Skeletal muscle cell (primary cell): ENCODE measurements at places on chromosomes 5 and 9.
A peak's percentile ranks its signal among the peaks of the same experiment; 100 is the strongest.

DNA sequence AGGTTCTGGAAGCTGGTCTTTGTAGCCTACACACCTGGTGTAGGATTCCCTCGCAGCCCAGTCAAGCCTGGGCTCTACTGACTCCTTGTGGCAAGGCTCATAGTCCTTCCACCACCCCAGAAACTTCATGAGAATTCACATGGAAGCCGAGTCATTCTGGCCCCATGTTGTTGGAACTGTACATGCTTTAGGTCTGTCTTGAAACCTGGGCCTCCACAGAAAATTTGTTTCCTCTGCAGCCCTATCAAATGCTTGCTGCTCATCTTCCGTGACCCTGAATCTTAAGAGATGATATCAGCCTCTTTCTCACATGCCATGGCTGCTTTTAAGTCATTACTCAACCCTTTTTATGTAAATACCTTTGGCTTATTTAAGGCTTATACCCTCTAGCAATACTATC, 113.4 kb upstream of the GRHPR start:
- DNase-seq = no peak

- DNase-seq = peak; percentile 6
These were observed 1985.5 kb upstream of the CDH6 start for GRCh38 chr5:29208024-29208423.

- DNase-seq = no peak
These were observed 444.6 kb upstream of the MEF2C start for GRCh38 chr5:89327608-89328007.

GRCh38 chr9:126152622-126153362, 173.8 kb upstream of the MVB12B start:
- DNase-seq = no peak

- DNase-seq = no peak
These were observed 6.7 kb upstream of the GAPT start for GRCh38 chr5:58484505-58484904.

- no peak for DNase-seq
These were observed 284.1 kb downstream of the FAM170A start for GRCh38 chr5:119913425-119913824.

DNA sequence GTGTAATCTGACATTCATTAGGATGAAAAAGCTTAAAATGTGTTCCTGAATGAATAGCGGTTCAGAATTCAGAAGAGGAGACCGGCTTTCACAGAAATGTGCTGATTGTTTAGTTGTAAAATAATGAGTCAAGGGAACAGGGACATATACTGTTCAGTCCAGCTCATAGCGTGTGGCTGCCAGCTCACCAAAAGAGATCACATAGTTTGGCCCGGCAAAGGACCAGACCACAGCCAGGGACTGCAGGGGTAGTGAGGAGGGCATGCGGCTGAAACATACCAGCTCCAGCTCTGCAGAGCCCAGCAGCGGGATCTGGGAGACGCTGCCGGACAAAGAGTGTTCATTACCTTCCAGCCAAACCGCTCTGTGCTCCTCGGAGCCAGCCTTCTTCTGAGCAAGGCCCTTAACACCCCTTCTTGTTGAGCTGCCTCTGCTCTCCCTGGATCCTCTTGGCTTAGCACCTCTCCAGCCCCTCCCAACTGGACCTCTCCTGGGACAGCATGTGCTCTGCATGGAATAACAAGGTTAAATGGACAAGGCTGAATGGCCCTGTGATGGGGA, 116.8 kb upstream of the CNTLN start:
- DNase-seq = peak; percentile 97

GRCh38 chr9:38200431-38200830, 131.4 kb upstream of the SHB start:
- DNase-seq = no peak

GRCh38 chr5:72441862-72442540, 65.2 kb downstream of the ZNF366 start:
- DNase-seq = peak; percentile 88

DNA sequence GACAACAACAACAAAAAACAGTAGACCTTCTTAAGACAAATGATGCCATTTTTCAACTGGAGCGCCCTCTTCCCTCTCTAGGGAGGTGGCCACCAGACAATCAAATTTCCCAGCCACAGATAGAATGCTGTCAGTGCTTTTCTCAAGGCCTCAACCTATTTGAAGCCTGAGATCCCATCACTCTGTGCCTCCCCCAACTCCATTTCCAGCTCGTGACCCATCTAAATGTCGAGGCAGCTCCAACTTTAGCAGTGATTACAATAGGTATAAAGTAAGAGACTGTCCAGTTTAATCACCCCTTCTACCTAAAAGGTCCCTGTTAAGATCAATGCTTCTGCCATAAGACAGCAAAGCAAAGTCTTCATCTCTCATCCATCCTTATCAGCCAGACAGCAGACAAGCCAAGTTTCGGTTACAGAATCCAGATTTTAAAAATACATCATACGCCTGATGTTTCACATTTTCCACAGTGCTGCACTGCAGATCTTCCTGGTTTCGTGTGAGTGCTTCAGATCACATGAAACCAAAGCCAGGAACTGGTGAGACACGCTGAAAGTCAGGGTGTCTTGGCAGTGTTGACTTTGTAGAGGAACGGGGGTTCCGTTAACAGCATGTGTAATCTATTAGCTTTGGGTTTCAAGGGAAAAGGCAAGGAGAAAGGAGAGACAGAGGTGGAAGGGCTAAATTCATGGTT, 447.8 kb downstream of the ENC1 start:
- DNase-seq = no peak

- DNase-seq = peak; percentile 97
These were observed 169.9 kb downstream of the SLC28A3 start for GRCh38 chr9:84170521-84171141.

DNA sequence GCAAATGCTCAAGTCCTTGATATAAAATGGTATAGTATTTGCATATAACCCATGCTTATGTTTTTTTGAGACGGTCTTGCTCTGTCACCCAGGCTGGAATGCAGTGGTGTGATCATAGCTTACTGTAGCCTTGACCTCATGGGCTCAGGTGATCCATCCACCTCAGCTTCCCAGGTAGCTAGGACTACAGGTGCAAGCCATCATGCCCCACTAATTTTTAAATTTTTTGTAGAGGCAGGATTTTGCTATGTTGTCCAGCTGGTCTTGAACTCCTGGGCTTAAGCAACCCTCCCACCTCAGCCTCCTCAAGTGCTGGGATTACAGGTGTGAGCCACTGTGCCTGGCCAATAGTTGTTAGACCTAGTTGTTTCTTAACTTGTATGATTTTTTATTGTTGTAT, 17.3 kb downstream of the SLC36A3 start:
- no peak for DNase-seq

- no peak for DNase-seq
These were observed 4.2 kb downstream of the LECT2 start for GRCh38 chr5:135950611-135951010.
